HEK293T (cell line): ENCODE measurements at places on chromosomes 7 and 10.

- no peak for DNase-seq
Observed at GRCh38 chr10:76210211-76210610, 778.8 kb downstream of the LRMDA start.

DNA sequence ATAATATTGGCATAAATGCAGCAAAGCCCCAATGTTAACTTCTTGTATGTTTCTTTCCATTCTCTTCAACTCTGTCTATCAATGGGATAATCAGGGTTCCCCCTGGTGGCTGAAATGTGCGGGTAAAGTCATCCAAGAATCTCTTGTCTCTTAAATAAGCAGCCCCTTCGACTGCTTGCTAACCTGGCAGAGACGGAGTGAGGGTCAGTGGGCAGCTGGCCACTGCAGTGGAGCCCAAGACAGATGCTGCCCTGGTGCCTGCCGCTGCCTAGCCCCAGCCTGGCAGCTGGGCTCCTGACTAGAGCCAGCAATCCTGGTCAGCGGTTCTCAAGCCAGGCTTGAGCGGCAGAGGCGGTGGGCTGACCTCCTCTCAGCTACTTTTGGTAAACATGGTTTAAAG is 248.9 kb downstream of the COBL start:
- DNase-seq, result peak; percentile 51

DNA sequence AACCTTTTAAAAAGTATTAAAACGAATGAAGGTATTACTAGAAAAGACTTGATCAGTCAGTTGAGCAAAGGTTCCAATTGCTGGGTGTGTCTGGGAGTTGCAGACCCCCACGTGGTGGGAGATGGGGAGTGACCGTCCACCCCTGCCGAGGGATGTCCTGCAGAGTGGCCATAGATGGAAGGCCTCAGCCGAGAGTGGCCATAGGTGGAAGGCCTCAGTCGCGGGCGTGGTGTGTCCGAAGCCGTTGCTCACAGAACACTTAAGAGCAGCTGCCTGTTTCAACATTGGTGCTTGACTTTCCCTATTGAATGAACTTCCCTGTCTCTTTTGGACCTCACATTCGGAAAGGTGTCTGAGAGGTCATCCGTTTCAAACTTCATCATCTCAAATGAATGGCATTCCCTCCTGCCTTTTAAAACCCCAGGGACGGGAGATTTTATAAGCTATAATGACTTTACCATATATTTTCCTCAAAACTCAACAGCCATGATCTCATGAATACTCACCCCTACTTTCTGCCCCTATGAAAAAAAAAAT is 69.4 kb downstream of the CAMK1D start:
- DNase-seq, result no peak

- no peak for DNase-seq
Observed at GRCh38 chr7:107813524-107813923, 10.5 kb upstream of the SLC26A3 start.

DNA sequence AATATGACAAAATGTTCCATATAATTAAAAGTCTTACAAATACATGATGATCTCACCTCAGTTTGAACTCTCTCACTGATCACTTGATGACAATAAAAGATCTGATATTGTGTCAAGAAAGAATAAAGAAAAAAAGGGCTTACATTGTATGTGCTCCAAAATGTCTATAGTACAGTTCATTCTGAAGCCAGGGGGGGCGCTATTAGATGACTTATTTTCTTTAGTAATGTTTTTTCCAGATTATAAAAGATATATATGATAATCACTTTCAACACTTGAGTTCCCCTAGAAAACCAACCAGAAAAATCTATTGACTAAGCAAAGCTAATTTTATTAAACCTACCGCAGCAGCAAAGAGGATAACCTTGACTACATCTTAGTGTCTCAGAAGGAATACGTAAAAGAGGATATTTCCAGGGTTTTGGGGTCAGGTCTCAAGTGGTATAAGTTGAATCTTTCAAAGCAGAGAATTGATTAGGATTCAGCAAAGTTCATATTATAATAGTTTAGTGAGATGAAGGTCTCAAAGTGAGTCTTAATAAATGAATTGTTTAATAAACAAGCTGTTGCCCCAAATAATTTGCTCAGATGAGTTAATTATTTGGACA is 55.8 kb downstream of the PTN start:
- no peak for DNase-seq

GRCh38 chr10:8133146-8133545 is 78.7 kb downstream of the GATA3 start:
- no peak for DNase-seq

DNA sequence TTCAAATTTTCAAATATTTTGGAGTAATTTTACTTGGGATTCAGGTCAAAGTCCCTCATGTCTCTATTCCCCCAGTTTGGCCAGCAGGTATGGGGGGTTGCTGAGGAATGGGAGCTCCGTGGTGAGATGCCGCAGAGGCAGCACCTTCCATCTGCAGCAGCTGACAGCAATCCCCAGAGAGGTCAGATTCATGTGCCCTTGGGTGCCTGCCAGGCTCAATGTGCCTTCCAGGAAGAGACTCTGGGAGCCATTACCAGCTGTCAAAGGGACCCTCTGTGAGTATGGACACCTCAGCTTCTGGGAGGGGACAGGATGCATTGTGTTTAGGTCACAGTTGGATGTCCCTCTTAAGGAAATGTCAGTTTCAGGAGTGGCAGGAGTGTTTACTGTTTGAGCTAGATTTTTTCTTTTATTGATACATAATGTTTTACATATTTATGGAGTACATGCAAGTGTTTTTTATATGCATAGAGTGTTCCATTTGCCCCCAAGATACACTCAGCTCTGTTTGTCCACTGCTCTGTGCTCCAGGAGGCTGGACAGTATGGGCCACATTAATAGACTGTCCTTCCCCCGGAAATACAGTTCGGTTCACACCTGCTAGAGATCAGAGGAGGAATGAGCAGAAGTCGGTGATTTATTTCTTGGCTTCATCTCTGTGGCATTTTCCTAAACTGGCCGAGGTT is 75.3 kb upstream of the GRB10 start:
- DNase-seq, result no peak

DNA sequence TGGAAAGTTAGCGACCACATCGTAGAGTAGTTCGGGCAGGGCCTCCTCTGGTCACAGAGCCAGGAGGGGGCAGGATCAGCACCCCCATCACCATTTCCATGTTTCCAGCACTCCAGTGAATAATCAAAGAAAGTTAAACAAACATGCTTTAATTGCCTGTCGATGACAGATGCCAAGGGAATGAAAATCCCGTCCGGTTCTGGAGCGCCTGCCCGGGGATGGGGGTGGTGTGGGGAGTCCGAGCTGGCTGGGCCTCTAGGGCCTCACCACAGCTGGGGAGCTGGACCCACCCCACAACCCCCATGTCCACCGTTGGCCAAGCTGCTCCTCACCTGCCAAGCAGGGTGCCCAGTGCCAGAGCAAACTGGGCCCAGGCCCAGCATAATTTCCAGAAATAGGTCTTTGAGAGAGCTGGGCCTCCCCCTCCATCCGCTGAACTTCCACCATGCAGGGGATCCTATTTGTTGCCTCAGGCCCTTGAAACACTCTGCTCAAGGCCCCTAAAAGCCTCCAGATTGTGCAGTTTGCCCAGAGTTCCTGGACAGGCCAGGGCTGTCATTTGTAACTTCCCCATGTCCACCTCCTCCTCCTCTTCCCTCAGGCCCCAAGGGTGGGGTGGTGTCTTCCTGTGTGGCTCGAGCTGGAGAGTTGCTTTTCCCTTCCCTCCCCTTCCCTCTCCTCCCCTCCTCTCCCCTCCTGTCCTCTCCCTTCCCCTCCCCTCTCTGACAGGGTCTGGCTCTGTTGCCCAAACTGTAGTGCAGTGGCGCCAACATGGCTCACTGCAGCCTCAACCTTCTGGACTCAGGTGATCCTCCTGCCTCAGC is 101.0 kb downstream of the MYL10 start:
- DNase-seq, result no peak

- DNase-seq, result no peak
Observed at GRCh38 chr10:132884041-132884440, 58.3 kb downstream of the CFAP46 start.

- no peak for DNase-seq
Observed at GRCh38 chr10:9895981-9896380, 1121.7 kb upstream of the CELF2 start.

- peak; percentile 90 for DNase-seq
Observed at GRCh38 chr10:68231106-68231816, 652 bp downstream of the ATOH7 start.

- DNase-seq, result no peak
Observed at GRCh38 chr10:69073026-69073425, 14.9 kb upstream of the SRGN start.

- no peak for DNase-seq
Observed at GRCh38 chr7:98241674-98242241, 10.3 kb downstream of the TECPR1 start.

- DNase-seq, result no peak
Observed at GRCh38 chr10:132359305-132360040, 27.5 kb downstream of the LRRC27 start.

- no peak for DNase-seq
Observed at GRCh38 chr7:77425101-77426051, 9.2 kb upstream of the GSAP start.

DNA sequence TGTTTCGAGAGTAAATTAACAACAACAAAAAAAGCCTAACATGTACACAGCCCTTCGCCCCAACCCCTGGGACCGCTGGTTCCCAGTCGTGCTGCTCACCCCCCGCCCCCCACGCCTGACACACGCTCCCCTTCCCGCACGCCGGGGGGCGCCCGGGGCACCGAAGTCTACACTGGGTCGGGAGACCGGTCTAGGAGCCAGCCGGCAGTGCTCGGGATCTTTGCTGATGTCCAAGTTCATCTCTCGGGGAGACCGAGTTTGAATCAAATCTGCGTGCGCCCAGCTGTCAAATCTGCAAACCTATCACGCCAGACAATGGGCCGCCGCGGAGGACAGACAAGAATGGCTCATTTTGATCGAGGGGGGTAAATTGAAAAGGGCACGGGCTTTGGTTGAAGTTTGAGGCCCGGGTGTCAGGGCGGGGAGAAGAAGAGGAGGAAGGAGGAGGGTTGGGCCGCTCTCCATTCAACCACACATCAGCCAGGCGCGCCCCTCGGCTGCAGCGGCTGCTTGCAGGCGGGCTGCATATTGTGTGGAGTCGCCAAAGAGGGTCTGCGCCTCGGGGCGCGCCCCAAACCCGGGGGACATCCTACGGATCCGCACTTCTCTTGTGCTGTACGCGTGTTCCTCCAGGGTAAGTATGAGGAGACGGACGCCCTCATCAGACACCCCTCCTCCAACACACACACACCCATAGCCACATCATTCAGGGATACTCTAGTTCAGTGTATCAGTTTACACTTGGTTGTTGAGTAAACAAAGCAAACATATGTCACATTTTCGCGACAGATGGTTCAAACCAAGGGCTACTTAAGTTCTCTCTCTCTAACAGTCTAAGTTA is 1.3 kb upstream of the GFRA1 start:
- DNase-seq, result peak; percentile 57
